Lung microvascular endothelial cell (primary cell): ENCODE measurements at places on chromosomes 16 and 17. TPM values are rescaled to one million over a fixed set of nuclear protein-coding genes. Genes with fewer than 3 reads are reported as not detected.

GRCh38 chr16:88747588-88748301, 37.3 kb downstream of the PIEZO1 start:
- DNase-seq, result no peak

- no peak for DNase-seq
Measured at GRCh38 chr17:12395733-12396354, 269.8 kb upstream of the MYOCD start.

Gene CEP295NL
- total RNA-seq, result 0.65 and 4.4 TPM in 2 replicates

Gene MARVELD3
- 0.22 TPM in 1 of 2 replicates, not detected in the other for total RNA-seq

DNA sequence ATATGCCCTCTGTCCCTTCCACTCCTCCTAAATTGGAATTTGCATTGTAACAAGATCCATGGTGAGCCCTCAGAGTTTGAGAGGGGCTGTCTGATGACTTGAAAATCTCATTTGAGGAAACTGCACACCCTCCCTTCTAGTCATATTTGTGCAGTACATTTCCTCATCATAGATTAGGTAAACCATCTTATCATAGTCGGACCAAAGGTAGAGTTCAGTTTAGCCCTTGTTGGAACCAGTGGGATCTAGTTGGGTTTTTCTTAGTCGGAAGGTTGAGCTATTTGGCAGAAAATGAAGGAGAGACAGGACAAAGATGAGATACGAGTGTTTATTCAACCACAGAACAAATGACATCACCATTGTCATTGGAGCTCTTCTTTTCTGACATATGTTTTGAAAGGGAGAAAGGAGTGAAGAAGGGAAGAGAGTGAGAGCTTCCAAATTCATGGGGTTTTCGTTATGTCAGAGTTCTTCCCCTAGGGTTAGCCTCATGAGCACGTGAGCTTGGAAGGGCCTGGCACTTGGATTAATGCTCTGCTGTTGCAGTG, 15.8 kb upstream of the KRT20 start:
- no peak for DNase-seq

DNA sequence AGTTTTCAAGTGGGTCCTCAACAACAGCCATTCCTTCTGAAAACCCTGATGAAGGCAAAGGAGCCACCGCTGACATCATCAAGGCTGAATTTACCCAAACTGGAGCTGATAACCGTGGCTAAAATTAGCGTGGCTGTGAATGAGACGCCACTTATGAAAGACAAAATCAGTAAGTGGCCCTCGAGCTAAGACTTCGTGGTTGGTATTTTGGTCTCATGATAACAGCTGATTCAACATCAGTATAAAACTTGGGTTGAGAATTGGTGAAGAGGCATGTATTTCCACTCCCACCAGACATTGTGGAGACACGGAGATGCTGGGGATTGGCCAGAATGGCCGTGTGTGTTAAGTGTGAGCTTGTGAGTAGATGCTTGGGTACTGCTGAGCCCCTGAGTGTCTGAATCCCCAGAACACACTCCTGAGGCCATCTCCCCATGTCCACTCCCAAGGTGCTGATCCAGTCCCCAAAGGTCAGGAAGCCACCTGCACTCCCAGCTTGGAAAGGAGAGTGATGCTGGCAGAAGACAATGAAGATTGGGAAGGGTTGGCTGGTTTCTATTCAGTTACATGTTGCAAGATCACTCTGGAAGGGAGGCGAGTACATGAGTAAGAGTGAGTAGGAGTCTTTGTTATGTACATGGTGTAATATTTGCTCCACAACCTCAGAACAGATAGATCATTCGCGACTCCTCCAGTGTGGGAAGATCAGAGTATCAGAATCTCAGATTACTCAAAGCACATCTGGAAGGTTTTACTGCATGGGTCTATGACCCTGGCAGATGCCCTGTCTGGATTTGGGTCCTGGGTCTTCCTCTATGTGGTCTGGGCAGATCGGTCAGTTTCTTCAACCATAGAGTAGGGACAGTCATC, 207.7 kb downstream of the HS3ST3A1 start:
- no peak for DNase-seq

DNA sequence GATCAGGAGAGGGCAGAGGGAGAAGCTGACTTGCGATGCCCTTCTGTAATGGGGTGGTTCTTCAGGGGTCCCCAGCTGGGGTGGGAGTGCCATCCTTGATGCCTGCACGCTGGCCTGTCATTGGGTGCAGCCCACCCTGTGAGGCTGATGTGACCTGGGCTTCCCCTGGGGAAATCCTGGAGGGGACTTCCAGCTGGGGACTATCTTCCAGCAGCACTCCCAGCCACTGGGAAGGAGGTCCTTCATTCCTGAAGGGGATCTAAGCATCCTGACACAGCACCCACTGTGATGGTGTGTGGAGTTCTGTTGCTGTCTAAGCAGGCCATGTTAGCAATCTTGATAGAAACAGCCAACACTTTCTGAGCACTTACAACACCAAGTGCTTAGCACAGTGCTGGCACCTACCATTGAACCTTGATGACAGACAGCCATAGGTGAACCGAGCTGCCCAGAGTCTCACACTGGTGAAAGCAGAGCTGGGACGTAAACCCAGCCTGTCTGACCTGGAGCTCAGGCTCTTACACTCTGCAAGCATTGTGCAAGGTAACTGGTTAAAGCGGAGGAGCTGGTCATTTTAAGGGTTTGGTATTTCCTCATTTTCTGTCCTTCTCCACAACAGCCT, 211.3 kb downstream of the CCDC182 start:
- no peak for DNase-seq

Gene HS3ST3A1
- total RNA-seq, result under 0.01 and 0.99 TPM in 2 replicates

Gene SLC16A13
- total RNA-seq, result 1.3 and 2.4 TPM in 2 replicates

DNA sequence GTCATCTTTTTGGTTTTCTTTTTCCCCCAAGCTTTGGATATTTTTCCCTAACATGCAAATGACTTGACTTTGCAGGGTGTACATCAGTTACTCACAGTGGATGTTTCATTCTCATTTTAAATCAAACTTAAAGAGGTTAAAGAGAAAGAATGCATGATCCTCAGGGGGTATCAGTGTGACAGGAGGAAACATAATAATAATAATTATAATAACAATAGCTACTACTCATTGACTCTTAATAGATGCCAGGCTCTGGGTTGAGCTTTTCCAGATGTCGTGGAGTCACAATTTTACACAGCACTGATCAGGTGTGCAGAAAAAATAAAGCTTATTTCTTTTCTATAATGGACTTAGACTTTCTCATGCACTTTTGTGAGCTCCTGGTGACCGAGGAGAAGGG, 157.2 kb upstream of the CACNG3 start:
- DNase-seq, result no peak

Gene OTOP3
- total RNA-seq, result not detected in 2 replicates

Gene TNFRSF17
- total RNA-seq, result not detected in 2 replicates

DNA sequence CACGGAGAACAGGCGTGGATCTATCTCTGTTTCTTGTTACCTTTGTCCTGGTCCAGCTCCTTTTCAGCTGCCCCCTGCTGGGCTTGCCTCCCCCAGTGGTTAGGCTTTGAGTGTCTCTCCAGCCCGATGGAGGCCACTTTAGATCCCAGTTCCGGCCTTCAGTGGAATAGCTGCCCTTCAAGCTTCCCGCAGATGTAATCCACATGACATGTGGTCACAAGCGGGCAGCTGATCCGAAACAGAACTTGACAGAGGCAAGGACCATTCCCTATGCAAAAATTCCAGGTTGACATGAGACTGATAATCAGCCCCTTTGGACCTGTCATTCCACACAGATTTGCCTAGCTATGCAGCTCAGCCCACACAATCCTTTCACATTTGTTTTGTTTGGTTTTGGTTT, 40.6 kb upstream of the AQP8 start:
- no peak for DNase-seq

DNA sequence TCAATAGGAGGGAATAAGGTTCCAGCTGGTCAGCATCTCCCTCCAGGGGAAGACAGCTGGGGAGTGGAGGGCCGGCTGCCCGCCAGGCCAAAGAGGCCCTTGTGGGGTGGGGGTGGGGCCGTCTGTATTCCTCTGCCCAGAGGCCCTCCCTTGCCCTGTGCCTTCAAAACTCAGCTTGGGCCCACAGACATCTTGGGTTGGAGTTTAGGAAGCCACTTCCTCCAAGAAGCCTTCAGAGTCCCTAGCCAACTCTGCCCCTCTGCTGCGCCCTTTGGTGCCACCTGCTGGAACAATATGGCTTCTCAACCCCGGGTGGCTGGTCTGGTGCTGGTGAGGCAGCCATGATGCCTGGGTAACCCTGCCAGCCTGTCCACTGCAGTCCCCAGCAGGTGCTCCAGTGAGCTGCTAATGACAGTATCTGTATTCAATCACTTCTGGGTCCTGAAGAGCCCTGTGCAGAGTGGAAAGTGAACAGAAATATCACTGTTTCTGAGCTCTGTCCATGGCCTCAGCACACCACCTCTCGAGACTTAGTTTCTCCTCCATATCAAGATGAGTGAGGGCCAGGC, 16.7 kb downstream of the HSD11B2 start:
- peak; percentile 41 for DNase-seq

- peak; percentile 66 for DNase-seq
Measured at GRCh38 chr17:68972119-68972704, 17.0 kb upstream of the ABCA8 start.

GRCh38 chr17:5413682-5414081, 5.8 kb downstream of the NUP88 start:
- peak; percentile 49 for DNase-seq

- DNase-seq, result peak; percentile 24
Measured at GRCh38 chr16:46970089-46970488, 3.4 kb downstream of the DNAJA2 start.

Gene SCNN1B
- 4.4 and 18.8 TPM in 2 replicates for total RNA-seq

DNA sequence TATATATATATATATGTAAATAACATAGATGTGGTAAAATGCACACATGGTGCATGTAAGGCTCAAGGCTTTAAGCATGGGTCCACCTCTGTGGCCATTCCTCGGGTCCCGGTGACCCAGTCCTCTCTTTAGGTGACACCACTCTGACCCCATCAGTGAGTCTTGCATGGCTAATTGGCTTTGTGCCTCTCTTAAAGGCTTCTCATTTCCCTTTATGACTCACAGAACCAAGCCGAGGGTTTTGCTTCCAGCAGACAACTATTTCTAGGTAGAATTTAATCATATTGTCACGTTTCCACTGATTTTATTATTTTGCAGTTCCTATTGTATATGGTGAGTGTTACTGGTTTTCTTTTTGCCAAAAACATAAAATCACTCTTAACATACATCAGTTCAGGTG, 59.7 kb downstream of the PLCG2 start:
- DNase-seq, result peak; percentile 79

GRCh38 chr17:66322764-66323163, 20.4 kb downstream of the PRKCA start:
- no peak for DNase-seq

Gene KCNH4
- under 0.01 TPM in 2 replicates for total RNA-seq

DNA sequence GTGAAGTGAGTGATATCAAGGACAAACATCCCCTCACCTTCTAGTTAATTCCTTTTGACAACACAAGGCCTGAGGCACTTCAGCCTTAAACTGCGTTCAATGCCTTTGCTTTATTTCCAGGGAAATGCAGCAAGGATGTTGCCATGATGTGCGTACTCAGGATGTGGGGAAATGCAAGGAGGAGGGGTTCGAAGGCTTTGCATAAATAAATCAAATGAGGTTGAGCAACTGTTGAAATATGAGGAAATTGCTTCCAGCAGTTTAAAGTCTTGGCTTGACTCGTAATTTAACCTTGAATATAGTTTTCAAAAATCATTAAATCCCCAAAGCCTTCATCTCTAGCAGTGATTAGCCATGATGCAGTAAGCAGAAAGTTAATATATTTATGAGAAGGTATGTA, 81.8 kb upstream of the CCL2 start:
- DNase-seq, result peak; percentile 20

Gene PGAP3
- 3.2 and 3.3 TPM in 2 replicates for total RNA-seq

DNA sequence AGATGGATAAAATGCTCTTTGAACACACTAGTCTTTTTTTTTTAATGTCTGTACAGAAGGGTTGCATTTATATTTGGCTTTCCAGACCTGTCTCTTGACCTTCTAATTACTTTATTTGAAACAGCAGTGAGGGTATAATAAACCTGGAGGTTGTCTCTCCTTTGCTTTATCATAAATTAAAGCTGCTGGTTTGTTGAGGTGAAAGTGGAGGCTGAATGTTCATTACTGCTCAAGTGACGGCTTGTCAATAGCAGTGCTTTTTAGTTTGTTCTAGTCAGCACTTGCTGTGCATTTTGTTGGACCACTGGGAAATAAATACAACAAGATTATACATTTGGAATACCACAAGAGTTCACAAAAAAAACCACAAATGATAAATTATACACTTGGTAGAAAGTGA, 264.2 kb downstream of the IRX3 start:
- DNase-seq, result no peak

DNA sequence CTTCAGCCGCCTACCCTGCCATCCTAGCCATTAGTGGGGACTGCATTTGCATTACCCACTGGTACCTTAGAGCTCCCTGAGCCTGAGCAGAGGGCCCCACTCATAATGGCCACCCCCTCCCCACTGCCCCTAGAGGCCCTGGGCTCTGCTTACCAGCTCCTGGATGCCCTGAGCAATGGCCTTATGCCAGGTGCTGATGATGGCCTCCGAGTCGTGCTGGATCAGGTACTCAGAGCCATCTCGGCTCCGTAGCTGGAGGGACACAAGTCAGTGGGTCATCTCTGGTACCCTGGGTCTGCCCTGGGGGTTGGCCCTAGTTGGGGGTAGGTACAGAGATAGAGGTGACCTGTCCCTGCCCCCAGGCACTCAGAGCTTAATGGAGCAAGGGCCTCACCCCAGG, 34.9 kb downstream of the ARHGAP27 start:
- DNase-seq, result no peak

Gene KRTAP1-1
- total RNA-seq, result not detected in 2 replicates

GRCh38 chr16:30553393-30553899, 4.7 kb downstream of the ZNF764 start:
- no peak for DNase-seq

Gene NACA2
- not detected in 2 replicates for total RNA-seq

DNA sequence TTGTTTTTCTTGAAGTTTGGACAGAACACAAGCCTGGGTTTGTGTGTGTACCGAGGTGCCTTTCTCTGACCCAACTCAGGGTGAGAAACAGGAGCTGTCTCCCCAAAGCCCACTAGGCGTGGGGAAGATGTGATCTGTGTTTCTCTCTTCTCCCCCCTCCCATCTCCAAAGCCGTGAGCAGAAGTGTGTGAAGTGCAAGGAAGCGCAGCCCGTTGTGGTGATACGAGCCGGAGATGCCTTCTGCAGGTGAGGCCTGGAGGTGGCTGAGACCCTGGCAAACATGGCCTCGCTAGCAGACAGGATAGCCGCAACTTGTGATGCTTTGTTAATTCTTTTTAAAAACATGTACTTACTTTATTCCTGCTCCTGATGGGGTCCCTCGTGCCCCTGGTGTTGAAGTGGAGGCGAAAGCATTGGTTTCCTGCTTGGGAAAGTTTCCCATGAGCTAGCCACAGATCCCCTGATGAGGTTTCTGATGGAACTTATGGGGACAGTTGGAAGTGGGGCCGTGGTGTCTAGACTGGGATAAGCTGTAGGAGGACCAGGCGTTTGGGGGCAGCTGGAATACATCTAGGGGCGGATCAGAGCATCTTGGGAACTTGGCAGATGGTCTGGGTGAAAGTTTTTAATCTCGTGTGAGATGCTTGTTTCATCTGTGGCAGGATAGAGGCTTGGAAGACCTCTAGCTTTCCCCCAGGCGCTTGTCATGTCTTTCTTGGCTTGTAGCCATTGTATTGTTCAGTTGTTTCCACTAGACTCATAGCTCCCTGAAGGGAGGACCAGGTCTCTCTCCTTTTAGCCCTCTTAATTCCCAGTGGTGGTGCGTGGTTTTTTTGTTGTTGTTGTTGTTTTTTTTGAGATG, 893 bp downstream of the CTU2 start:
- DNase-seq, result no peak

Gene DNAAF8
- total RNA-seq, result 0.22 and 0.40 TPM in 2 replicates
